ENCODE measurements at places on chromosomes 7 and 10.
A peak's percentile ranks its signal among the peaks of the same experiment; 100 is the strongest.

GRCh38 chr10:13100349-13101294 is 659 bp downstream of the OPTN start:
- peak; percentile 32 for DNase-seq

- DNase-seq, result peak; percentile 7
These were observed 51.2 kb downstream of the NPTX2 start for GRCh38 chr7:98668255-98668654.

DNA sequence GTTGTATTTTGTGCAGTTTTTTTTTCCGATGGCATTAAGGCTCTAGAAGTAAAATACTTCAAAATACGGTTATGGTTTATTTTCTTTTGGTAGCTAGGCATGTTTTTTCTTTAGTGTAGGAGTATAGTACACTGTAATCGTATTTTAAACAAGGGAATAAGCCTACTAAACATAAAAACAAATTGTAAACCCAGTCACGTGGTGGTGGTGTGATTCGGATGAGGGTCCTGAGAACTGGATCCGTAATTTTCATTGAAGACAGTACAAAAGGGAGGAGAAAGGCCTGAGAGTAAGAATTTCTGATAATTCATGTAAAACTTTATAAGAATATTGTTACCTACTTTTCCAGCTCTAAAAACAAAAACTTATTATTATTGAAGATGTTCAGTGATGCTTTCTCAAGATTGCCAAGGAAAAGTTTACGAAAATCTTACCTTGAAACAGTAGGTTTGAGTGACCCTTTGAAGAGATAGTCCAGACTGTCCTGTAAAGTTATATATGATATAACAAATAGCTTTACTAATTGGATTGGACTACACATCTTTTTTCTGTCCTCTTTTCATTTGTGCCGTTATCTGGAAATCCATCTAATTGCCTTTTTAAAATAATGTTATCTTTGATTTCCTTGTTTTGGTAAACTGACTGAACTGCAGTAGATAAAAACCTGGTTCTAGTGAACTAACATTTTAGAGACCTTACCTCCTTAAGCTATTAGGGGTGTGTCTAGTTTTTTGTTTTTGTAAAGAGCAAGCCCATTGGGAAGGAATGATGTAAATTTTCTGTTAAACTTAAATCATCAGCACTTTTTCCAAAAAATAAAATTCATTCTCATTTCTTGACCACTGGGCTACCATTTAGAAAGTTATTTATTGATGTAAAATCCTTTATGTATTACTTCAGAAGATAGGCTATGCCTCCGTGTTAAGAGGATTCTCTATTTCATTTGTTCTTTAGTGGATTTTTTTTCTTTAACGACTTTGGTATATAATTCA is 1.0 kb upstream of the PBLD start:
- DNase-seq, result peak; percentile 24

- no peak for DNase-seq
These were observed 111.5 kb downstream of the NPY start for GRCh38 chr7:24395512-24395911.

DNA sequence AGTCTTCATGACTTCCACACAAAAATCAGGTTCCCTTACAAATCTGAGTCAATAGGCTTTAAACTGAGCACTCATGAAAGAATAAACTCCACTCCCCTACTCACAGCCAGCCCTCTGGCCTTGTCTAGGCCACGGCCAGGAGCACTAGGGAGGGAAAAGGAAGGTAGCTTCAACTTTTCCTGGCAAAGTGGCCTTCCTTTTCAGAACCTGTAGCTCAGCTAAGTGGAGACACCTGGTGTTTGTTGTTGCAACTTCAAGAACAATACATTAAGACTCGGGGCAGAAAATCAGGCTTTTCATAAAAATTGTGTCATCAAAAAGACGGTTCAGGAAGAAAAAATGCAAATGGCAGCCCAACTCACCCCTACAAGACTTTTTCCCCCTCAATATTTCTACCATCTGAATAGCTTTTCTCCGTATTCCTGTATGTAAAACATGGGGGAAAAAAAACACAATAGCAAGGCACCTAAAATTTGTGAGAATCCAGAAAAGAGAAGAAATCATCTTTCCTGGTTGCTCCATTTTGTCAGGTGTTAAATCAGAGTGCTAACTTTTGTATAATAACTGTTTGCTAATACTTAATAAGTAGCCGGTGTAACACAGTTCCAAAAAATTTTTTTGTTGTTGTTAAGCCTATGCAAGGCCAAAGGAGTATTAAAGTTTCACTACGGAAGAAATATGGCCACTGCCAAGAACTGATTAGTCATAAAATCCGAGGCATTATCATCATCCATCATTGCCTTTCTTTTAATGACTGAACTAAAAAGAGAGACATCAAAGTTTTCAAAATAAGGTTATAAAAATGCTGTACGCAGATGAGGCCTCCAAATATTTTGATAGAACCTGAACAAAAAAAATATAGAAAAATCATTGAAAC is 66.2 kb upstream of the ARID5B start:
- DNase-seq, result peak; percentile 82

DNA sequence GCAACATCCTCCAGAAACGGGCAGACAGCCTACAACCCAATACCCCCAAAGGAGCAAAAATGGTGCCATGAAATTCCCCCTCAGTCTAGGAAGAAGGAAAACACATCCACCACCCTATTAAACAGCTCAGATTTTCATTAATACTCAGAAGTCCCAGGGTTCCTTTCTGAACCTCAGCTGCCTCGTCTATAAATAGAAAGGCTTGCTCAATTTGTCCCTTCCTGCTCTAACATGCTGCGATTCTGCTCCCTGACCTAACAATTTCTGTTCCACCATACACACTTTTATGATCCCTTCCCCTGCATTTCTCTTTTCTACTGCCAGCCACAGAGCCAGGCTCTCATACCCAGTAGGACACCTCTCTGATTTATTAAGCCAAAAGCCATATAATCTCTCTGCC is 68.1 kb downstream of the MTERF1 start:
- no peak for DNase-seq

- DNase-seq, result peak; percentile 54
These were observed 975 bp downstream of the CNTNAP2 start for GRCh38 chr7:146117576-146117975.

DNA sequence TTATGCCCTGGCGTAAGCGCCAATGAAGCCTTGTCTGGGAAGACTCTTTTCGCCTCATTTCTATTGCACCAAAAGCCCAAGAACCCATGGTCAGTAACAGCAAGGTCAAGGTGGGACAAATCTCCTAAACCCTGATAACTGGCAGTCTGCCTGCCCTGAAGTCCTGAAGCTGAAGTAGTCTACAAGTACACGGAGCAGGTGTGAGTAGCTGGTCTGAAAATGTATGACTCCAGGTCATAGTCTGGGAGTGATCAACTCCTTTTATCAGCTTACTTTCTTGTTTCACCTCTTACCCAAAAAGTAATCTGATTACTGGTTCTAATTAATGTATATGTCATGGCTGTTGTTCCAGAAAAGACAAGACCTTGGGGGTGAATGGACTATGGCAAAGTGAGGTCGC is 107.3 kb upstream of the EFCAB10 start:
- DNase-seq, result no peak

- no peak for DNase-seq
These were observed 1326.4 kb upstream of the SORCS1 start for GRCh38 chr10:108490944-108491343.

- no peak for DNase-seq
These were observed 50.4 kb downstream of the SEC23IP start for GRCh38 chr10:119942973-119943372.

DNA sequence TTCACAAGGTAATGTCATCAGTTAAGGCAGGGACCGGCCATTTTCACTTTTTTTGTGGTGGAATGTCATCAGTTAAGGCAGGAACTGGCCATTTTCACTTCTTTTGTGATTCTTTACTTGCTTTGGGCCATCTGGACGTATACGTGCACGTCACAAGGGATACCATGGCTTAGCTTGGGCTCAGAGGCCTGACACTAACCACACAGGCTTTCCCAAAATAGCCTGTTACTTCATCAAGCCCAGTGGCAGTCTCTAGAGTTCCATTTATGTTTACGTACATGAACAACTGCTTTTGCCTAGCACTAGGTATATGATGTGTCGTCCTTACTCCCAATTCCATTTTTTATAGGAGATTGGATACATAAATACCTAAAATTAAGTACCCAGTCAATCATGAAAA is 237.9 kb downstream of the C7orf25 start:
- peak; percentile 41 for DNase-seq

GRCh38 chr10:118003126-118003525 is 43.6 kb downstream of the RAB11FIP2 start:
- DNase-seq, result no peak

DNA sequence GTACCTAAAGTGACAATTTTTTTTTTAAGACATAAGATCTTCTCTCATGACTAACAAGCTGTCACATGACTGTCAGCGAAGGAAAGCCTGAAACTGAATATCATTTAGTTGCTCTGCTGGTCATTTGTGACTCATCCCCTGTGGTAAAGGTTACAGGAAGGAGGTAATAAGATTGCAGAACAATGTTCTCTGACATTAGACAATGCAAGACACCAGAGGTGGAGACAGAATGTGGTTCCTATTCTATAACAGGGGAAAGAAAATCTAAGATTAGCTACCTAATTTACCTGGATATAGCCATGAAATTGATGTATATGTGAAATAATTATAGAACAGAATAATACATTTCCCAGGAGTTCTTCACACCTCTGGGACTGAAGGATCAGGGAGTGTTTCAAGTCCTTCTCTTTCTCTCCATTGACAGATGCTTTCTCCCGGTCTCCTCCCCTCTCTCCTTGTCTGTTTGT is 47.7 kb downstream of the LRGUK start:
- DNase-seq, result no peak

DNA sequence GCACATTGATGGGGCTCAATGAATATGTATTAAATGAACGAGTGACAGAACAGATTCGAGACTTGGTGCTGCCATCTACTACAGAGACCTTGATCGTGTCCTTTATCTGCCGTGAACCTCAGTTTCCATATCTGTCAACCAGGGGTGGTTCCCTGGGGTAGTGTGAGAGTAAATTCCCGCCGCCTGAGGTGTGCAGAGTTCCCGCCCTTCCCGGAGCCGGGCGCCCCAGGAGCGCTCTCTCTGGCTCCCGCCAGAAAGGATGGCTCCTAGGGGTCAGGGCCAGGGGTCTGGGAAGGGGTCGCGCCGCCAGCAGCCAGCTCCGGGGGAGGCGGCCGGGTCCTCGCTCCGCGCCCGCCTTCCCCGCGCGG is 333 bp upstream of the PLCE1 start:
- no peak for DNase-seq

DNA sequence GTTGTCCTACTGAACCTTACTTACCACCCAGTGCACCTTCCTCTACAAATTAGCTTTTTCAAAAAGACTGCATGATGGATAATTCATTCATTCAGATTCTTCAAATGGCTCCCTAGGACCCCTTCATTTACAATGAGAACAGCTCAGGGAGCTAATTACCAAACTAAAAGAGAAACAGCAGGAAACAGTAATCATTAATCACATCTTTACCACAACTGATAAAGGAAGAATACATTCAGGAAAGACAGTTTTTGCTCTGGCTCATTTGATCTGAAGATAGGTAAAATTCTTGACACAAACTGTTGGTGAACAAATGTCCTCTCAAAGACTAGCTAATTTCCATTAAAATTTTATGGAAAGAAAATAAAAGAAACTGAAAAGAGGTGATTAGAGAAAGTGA is 1652.7 kb upstream of the LRRTM3 start:
- no peak for DNase-seq

- DNase-seq, result no peak
These were observed 8.0 kb downstream of the UNCX start for GRCh38 chr7:1240517-1241257.

Measured in umbilical cord (tissue), 2 donors.